ENCODE measurements at places on chromosomes 4 and X.
A peak's percentile ranks its signal among the peaks of the same experiment; 100 is the strongest.

- H3K27me3 ChIP-seq = peaks cover 4% of the 10 kb centered on the region
- no peaks in the 10 kb centered on the region for H3K36me3 ChIP-seq
- H3K4me1 ChIP-seq = peaks cover 59% of the 10 kb centered on the region
- H3K4me3 ChIP-seq = no peak overlapping the region
- no peak overlapping the region for H3K27ac ChIP-seq
- no peak for DNase-seq
Measured at GRCh38 chrX:39149761-39150160, 348.5 kb downstream of the MID1IP1 start.

DNA sequence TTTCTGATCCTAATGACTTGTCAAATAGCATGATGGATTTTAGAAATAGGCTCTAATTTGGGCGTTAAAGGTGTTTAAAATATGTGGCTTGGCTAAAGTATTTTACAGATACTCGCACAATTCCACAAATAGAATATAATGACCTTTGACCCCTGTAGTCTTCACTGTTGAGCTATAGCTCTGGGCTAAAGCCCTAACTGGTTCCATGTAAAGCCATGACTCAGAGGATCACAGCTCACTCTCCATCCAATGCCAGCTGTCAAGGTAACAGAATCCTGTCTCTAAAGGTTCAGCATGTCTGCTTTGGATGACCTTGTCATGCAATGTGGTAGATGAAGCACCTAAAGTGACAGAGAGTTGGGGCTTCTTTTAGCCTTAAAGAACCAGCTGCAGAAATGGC is 42.5 kb downstream of the TLR10 start:
- H3K36me3 ChIP-seq = no peaks in the 10 kb centered on the region
- H3K4me3 ChIP-seq = no peak overlapping the region
- H3K27me3 ChIP-seq = no peaks in the 10 kb centered on the region

GRCh38 chr4:147318586-147318985 is 162.3 kb upstream of the EDNRA start:
- H3K4me3 ChIP-seq = no peak overlapping the region
- no peaks in the 10 kb centered on the region for H3K4me1 ChIP-seq
- no peaks in the 10 kb centered on the region for H3K27me3 ChIP-seq
- no peak overlapping the region for H3K27ac ChIP-seq
- no peak for DNase-seq
- no peaks in the 10 kb centered on the region for H3K36me3 ChIP-seq

DNA sequence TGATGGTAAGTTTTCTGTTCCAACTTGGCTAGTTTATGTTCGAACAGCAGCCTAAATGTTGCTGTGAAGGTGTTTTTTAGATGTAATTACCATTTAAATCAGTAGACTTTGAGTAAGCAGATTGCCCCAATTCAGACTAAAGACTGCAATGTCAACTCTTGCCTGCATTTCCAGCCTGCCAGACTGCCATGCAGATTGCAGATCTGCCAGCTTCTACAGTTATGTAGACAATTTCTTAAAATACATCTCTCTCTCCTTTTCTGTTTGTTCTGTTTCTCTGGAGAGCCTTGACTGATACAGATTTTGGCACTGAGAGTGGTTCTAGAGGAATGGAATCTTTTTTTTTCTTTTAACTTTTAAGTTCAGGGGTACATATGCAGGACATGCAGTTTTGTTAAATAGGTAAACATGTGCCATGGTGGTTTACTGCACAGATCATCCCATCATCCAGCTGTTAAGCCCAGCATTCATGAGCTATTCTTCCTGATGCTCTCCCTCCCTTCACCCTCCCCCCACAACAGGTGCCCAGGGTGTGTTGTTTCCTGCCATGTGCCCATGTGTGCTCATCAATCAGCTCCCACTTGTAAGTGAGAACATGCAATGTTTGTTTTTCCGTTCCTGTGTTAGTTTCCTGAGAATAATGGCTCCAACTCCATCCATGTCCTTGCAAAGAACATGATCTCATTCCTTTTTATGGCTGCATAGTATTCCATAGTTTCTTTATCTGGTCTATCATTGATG is 227.8 kb downstream of the CPE start:
- no peaks in the 10 kb centered on the region for H3K36me3 ChIP-seq
- no peak overlapping the region for H3K27ac ChIP-seq
- peaks cover 6% of the 10 kb centered on the region for H3K4me1 ChIP-seq
- no peak overlapping the region for H3K4me3 ChIP-seq

- H3K27ac ChIP-seq = no peak overlapping the region
- no peak overlapping the region for H3K4me3 ChIP-seq
- no peak for DNase-seq
- H3K27me3 ChIP-seq = no peaks in the 10 kb centered on the region
- H3K36me3 ChIP-seq = no peaks in the 10 kb centered on the region
- H3K4me1 ChIP-seq = no peaks in the 10 kb centered on the region
Measured at GRCh38 chrX:108091878-108092291, 307 bp downstream of the ATG4A start.

- no peaks in the 10 kb centered on the region for H3K27me3 ChIP-seq
- H3K36me3 ChIP-seq = peaks cover 22% of the 10 kb centered on the region
- DNase-seq = no peak
- peaks cover 21% of the 10 kb centered on the region for H3K4me1 ChIP-seq
Measured at GRCh38 chr4:7055990-7056325, 11.9 kb downstream of the GRPEL1 start.

- H3K27me3 ChIP-seq = no peaks in the 10 kb centered on the region
- H3K4me1 ChIP-seq = peaks cover 35% of the 10 kb centered on the region
- no peak overlapping the region for H3K4me3 ChIP-seq
- peaks cover 9% of the 10 kb centered on the region for H3K36me3 ChIP-seq
- no peak for DNase-seq
Measured at GRCh38 chrX:24204331-24204730, 54.8 kb downstream of the ZFX start.

- H3K4me1 ChIP-seq = no peaks in the 10 kb centered on the region
- no peak overlapping the region for H3K27ac ChIP-seq
- DNase-seq = no peak
- no peaks in the 10 kb centered on the region for H3K27me3 ChIP-seq
- no peak overlapping the region for H3K4me3 ChIP-seq
Measured at GRCh38 chr4:130395871-130396270, 1299.9 kb downstream of the C4orf33 start.

GRCh38 chr4:159021597-159022385 is 81.1 kb upstream of the RAPGEF2 start:
- no peaks in the 10 kb centered on the region for H3K36me3 ChIP-seq
- H3K4me1 ChIP-seq = peaks cover 18% of the 10 kb centered on the region
- peak overlapping the region; percentile 9 for H3K27ac ChIP-seq
- no peak overlapping the region for H3K4me3 ChIP-seq

DNA sequence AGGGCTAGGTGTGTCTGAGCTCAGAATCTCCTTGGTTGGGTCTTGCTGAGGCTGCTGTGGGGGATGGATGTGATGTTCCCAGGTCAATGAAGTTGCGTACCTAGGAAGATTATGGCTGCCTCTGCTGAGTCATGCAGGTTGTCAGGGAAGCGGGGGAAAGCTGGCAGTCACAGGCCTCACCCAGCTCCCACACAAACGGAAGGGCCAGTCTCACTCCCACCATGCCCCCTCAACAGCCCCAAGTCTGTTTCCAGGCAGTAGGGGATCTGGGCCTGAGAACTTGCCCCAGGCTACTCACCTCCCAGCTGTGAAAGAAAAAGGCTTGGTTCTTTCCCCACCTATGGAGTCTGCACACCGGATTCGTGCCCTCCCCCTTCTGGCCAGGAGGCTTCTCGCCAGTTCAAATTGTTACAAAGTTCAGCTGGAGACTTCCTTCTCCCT is 72.9 kb downstream of the WDR44 start:
- H3K36me3 ChIP-seq = peaks cover 20% of the 10 kb centered on the region
- no peak for DNase-seq
- peaks cover 12% of the 10 kb centered on the region for H3K4me1 ChIP-seq
- H3K27me3 ChIP-seq = no peaks in the 10 kb centered on the region
- H3K27ac ChIP-seq = no peak overlapping the region

DNA sequence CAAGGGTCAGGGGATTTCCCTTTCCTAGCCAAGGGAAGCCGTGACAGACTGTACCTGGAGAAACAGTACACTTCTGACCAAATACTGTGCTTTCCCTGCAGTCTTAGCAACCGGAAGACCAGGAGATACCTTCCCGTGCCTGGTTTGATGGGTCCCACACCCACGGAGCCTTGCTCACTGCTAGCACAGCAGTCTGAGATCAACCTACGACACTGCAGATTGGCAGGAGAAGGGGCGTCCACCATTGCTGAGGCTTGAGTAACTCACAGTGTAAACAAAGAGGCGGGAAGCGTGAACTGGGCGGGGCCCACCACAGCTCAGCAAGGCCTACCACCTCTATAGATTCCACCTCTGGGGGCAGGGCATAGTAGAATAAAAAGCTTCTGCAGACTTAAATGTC is 48.7 kb upstream of the SRD5A3 start:
- no peak overlapping the region for H3K27ac ChIP-seq
- DNase-seq = no peak
- H3K27me3 ChIP-seq = peaks cover 18% of the 10 kb centered on the region
- H3K4me1 ChIP-seq = no peaks in the 10 kb centered on the region
- no peak overlapping the region for H3K4me3 ChIP-seq

- H3K27ac ChIP-seq = no peak overlapping the region
- H3K27me3 ChIP-seq = no peaks in the 10 kb centered on the region
- H3K36me3 ChIP-seq = no peaks in the 10 kb centered on the region
- no peak for DNase-seq
Measured at GRCh38 chrX:152177497-152178269, 39.3 kb upstream of the MAGEA10 start.

DNA sequence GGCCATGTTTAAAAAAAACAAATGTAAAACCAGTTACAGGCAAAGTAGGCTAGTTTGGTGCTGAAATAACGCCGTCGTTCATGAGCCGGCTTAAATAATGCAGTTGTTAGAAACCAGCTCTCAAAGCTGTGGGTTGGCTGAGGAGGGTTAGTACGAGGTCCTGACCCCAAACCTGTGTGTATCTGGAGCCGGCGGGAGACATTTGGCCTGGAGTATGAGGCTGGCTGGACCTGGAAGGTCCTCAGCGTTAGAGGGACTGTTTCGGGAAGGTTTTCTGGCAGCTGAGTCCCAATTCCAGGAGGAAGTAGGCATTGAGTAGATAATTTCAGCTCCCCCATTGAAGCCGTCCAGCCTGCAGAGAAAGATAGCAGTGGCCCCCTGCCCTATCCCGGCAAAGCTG is 73.4 kb upstream of the PPP2R3B start:
- DNase-seq = no peak
- peaks cover 2% of the 10 kb centered on the region for H3K4me1 ChIP-seq
- no peaks in the 10 kb centered on the region for H3K36me3 ChIP-seq
- H3K27me3 ChIP-seq = peaks cover 12% of the 10 kb centered on the region
- H3K4me3 ChIP-seq = no peak overlapping the region

- no peak for DNase-seq
- no peaks in the 10 kb centered on the region for H3K27me3 ChIP-seq
- H3K36me3 ChIP-seq = no peaks in the 10 kb centered on the region
- no peaks in the 10 kb centered on the region for H3K4me1 ChIP-seq
- H3K4me3 ChIP-seq = no peak overlapping the region
Measured at GRCh38 chr4:32087211-32087610, 1367.0 kb downstream of the PCDH7 start.

- DNase-seq = no peak
- no peak overlapping the region for H3K27ac ChIP-seq
- no peaks in the 10 kb centered on the region for H3K36me3 ChIP-seq
Measured at GRCh38 chrX:119734897-119735339, 23.5 kb upstream of the SOWAHD start.

DNA sequence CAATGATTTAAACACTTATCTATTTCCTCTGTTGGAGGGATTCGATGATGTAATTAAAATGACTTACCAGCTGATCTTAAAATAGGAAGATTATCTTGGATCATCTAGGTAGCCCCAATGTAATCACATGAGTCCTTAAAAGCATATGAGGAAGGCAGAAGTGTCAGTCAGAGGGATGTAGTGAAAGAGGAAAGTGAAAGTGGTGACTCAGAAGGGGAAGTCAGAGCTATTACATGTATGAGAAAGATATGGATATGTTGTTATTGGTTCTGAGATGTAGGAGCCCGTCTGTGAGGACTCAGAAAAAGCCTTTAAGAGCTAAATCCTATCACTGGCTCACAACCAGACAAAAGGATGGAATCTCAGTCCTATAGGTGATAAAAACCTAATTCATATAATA is 456.4 kb downstream of the DACH2 start:
- H3K27ac ChIP-seq = no peak overlapping the region
- no peak for DNase-seq
- H3K36me3 ChIP-seq = no peaks in the 10 kb centered on the region
- no peak overlapping the region for H3K4me3 ChIP-seq

DNA sequence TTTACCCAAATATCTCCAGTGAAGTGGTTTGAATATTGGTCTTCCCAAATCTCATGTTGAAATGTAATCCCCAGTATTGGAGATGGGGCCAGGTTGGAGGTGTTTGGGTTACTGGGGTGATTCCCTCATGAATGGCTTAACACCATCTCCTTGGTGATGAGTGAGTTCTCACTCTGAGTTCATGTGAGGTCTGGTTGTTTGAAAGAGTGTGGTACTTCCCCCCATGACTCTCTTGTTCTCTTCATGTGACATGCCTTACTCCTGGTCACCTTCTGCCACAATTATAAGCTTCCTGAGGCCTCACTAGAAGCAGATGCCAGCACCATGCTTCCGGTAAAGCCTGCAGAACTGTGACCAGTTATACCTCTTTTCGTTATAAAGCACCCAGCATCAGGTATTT is 32.9 kb upstream of the OTUD4 start:
- no peak overlapping the region for H3K4me3 ChIP-seq
- H3K36me3 ChIP-seq = no peaks in the 10 kb centered on the region
- H3K27me3 ChIP-seq = peaks cover 4% of the 10 kb centered on the region
- H3K4me1 ChIP-seq = no peaks in the 10 kb centered on the region
- DNase-seq = no peak

DNA sequence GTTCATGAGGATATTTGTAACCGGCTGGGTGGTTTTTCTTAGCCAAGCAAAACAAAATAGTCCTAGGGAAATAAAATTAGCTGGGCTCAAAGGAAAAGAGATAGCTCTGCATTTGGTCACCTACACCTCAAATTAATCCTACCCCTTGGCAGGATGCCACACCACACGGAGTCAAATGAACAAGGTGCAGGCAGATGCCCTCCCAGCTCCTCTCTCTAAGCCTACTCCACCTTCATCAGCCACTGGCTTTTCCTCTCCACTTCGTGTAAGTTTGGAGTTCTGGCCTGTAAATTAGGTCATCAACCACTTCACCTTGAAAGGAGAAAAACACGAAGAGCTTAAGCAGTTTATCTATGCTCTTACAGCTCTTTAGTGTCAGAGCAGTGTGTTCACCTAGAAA is 1.4 kb downstream of the DDIT4L start:
- peaks cover 12% of the 10 kb centered on the region for H3K4me1 ChIP-seq
- H3K36me3 ChIP-seq = no peaks in the 10 kb centered on the region
- H3K27me3 ChIP-seq = peaks cover 38% of the 10 kb centered on the region
- H3K27ac ChIP-seq = no peak overlapping the region
- peak overlapping the region; percentile 79 for H3K4me3 ChIP-seq

GRCh38 chrX:47129899-47130358 is 14.6 kb downstream of the NDUFB11 start:
- H3K36me3 ChIP-seq = no peaks in the 10 kb centered on the region
- DNase-seq = no peak
- no peaks in the 10 kb centered on the region for H3K27me3 ChIP-seq
- peak overlapping the region; percentile 29 for H3K4me3 ChIP-seq
- H3K4me1 ChIP-seq = no peaks in the 10 kb centered on the region
- H3K27ac ChIP-seq = no peak overlapping the region
